ENCODE measurements at places on chromosomes 3 and 15.

DNA sequence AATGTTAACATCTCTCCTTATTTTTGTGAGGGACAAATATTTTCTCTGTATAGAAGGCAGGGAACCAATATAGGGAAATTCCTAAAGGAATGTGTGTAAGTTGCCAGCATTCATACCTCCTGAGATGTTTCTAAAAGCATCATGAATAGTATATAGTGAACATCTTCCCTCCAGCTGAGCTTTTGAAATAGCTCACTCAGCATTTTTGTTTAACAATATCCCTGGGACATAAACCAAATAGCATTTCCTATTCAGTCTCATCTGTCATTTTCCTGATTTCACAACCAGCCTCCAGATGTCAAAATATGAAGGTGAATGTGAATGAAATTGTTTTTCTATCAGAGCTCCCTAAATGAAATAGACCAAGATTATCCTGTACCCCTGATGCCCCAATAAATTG lies 137.2 kb downstream of the PPM1L start:
- DNase-seq = no peak

DNA sequence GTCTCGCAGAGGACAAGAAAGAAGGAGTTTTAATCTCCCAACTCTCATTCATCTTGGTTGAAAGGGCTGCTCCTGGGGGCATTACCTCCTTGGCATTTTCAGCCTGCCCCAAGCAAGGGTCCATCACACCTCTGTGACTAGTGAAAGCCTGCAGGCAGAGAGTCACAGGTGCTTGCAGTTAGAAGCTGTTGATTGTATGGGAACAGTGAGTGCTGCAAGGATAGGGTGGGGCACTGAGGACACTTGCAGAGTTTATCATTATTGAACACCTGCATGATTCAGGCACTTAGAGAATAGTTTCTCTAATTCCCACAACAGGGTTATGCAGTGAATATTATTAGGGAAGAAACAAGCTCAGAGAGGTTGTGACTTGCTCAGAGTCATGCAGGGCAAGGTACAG lies 41.7 kb upstream of the IGF2BP2 start:
- DNase-seq = no peak

GRCh38 chr3:186825294-186825821 lies 17.2 kb upstream of the ADIPOQ start:
- DNase-seq = peak; percentile 74

- peak; percentile 91 for DNase-seq
Measured at GRCh38 chr3:15305359-15305844, 27.0 kb downstream of the SH3BP5 start.

GRCh38 chr3:3145831-3146230 lies 19.1 kb downstream of the TRNT1 start:
- no peak for DNase-seq

DNA sequence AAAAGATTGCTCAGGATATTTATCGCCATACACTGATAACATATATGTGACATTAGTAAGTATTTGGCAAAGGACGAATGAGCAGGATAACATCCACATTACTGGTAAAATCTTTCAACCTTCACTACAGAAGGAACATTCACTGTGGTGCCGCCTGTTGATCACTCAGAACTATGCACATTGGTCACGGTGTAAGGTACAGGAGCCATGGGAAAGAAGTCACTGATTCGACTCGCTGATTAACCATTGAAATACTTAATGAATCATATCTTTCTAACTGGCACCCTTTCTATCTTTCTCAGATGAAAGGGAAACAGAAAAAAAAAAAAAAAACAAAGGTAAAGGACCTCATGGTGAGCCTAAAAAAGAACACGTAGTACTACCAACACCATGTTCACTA lies 68.8 kb downstream of the TJP1 start:
- no peak for DNase-seq

GRCh38 chr15:48579945-48580671 lies 65.4 kb downstream of the FBN1 start:
- peak; percentile 54 for DNase-seq

DNA sequence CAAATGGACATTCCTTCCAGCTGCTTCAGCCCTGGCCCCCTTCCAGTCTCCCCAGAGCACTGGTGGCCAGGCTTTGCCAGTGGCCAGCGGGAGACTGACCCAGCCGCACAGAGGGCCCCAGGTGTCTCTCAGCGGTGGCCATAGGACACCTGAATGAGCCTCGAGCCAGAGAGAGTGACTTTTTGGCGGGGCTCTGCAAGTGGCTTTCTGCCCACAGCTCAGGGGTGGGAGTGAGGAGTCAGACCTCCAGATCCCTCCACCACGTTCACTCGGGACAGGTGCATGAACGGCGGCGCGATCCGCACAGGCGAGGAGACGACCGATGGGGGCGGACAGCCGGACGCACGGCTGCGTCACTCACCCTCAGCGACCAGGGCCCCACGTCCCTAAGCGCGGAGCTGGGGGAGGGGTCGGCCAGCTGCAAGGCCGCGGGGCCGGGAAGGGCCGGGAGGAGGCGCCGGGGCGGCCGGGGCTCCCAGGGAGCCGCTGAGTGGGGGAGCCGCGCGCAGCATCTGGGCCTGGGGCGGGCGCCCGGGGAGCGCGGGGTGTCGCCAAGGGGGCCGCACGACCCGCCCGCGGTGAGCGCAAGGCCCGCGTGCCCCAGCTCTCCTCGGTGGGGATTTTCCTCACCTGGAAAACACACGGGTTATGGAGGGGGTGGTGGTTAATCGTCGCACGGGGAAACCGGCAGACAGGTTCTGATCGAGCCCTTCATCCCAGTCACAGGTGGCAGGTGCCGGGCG lies 57.1 kb downstream of the BDH1 start:
- DNase-seq = no peak

GRCh38 chr3:16134173-16134928 lies 40.1 kb upstream of the GALNT15 start:
- DNase-seq = no peak
